T-helper 2 cell treated with Interferon-gamma antibody and Interleukin-4, amounts not matched to agents 5 μg/mL and 100 μg/mL, for 36 hours (primary cell): ENCODE measurements at places on chromosomes 7 and 10.

DNA sequence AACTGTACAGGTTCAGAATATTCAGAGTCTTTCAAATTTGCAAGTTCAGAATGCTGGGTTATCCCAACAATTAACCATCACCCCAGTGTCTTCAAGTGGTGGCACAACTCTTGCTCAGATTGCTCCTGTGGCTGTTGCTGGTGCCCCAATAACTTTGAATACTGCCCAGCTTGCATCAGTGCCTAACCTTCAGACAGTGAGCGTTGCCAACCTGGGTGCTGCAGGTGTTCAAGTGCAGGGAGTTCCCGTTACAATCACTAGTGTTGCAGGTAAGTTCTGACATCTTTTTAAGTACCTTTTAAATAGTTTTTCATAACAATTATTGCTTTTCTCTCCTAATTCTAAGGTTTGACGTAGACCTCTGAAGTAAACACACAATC is 2.7 kb downstream of the SP4 start:
- no peak for DNase-seq

- DNase-seq, result no peak
Observed at GRCh38 chr7:126780993-126781392, 471.7 kb downstream of the GRM8 start.

- no peak for DNase-seq
Observed at GRCh38 chr7:108254259-108254658, 124.1 kb upstream of the LAMB4 start.

DNA sequence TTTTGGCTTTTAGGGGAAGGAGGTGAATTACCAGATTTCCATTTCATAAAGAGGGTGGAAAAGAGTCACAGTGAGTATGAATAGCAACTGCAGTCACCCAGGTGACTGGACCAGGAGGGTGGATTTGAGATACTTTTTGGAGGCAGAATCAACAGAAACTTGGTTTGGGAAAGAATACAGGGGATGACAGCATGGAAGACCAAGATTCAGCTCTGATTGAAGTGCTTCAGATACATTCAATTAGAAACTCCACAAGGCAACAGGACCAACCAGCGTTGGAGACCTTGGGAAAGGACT is 83.0 kb downstream of the SGMS1 start:
- no peak for DNase-seq

GRCh38 chr10:63553473-63553872 is 32.3 kb downstream of the REEP3 start:
- no peak for DNase-seq

- no peak for DNase-seq
Observed at GRCh38 chr7:93977211-93977950, 26.8 kb downstream of the BET1 start.

- no peak for DNase-seq
Observed at GRCh38 chr10:86252079-86252478, 114.5 kb downstream of the GRID1 start.

DNA sequence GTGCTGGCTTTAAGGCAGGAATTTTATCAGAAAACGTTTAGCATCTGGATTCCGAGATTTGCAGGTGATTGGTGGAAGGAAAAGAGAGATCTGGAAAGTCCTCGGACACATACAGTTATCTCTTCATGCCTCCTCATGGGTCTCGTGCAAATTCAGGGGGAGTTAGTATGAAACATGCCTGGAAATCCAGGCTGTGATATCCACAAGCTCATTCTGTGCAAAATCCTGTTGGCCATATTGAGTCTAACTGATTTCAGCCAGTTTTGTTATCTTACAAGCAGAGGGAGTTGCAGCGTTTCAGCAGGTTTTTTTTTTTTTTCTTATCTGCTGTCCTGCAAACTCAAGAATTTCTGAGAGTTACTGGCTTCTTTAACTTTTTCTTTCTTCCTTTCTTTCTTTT is 411.5 kb downstream of the GALNT17 start:
- DNase-seq, result no peak

DNA sequence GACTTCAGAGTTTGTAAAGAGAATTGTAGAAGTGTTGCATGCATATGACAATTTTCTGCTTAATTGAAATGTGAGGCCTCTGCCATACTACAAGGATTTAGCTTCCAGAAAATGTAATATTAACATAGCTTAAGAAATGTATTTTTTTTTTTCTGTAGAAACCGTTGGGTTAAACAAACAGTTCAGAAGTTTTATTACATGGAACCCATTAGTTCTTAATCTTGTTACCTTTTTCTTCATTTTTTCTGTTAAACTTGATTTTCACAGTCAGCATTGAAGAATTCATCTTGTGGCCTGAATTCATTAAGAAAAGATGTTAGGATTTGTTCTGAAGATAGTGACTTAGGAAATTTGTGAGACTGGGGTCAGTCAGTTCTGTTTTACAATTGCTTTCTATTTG is 4.9 kb downstream of the PTEN start:
- no peak for DNase-seq

- DNase-seq, result no peak
Observed at GRCh38 chr10:89973326-89973725, 271.9 kb downstream of the KIF20B start.

DNA sequence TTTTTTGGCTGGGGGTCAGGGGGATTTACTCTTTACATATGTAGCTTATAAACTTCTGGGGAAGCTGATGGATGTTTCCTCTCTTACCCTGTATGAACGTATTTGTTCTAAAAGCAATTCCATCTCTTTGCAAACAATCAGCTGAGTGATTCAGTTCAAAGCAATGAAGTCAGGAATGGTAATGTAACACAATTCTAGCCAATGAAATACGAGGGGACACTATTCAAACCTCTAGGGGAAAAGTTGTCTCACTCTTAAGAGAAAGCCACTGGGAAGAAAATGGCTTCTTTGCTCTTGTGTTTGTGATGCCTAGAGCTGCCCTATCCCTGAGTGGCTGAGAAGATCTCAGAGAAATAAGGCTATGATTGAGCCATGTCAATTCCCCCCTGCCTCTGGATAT is 134.8 kb upstream of the SEMA3C start:
- no peak for DNase-seq

DNA sequence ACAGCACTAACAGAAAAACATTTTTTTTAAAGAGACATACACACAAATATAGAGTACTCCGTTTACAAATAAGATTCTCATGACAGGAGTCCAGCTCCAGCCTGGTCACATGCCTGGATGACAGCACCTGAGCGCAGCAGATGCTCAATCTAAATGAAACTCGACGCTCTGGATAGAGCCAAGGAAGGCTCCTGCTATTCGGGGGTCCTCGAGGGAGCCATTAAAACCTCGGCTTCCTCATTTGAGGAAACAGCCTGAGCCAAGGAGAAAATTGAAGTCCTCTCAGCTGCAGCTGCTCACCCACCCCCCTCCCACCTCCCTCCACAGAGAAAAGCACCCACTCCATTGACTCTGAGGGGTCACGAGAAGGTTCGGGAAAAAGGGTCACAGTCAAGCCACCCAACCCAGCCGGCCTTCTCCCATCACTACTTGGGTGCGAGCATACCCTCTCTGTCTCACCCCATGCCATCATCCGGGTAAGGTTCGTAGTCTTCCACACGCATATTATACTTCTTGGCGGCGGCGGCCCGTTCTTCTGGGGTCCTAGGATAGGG is 673 bp downstream of the NDUFB8 start:
- DNase-seq, result no peak

GRCh38 chr7:53744403-53744760 is 708.9 kb downstream of the POM121L12 start:
- DNase-seq, result no peak

GRCh38 chr10:25493122-25493893 is 318.5 kb downstream of the GPR158 start:
- DNase-seq, result no peak

GRCh38 chr10:63544418-63544817 is 23.2 kb downstream of the REEP3 start:
- DNase-seq, result no peak

GRCh38 chr10:34299105-34299611 is 515.9 kb downstream of the PARD3 start:
- no peak for DNase-seq

DNA sequence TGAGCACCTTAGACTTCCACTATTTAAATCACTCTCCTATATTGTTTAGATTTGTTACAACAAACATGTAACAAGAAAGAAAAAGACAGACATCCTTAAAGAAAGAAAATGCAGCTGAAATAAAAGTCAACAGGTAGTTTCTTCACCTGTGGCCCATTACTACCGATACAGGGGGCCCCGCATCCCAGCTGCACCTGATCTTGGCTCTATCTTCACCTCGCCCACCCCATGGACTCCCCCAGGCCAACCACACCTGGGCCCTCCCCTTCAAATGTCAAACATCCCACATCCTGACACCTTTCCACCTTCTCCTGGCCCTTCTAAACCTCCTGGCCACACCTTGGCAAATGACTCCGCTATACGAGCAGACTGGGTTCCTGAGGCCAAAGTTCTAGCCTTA is 7.0 kb downstream of the DDX56 start:
- DNase-seq, result no peak

DNA sequence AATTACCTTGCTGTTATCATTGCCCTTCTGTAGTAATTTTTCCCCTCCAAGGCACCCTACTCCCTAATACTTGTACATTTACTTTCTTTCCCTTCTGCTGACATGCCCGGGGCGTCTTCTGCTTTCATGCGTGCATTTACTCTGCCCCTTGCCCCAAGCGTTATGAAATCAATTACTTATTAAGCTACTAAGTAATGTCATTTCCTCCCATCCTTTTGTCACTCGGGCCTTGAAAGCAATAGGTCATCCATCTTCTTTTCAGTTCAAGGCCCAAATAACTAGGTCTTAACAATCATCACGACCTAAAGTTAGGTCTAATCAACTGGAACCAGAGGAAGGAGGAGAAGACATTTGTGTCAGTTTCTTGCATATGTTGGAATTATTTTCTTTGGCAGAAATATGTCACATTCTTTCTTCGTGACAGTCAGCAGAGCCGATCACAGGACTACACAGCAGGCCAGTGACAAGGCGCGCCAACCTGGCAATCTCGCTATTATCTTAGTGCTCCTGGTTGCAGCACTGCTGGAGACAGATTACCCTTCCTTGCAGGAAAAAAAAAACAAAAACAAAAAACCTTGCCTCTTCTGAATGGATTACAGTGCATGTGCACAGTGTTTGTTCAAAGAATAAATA is 179.2 kb downstream of the RELN start:
- DNase-seq, result no peak

GRCh38 chr7:115851291-115851690 is 179.3 kb downstream of the TFEC start:
- DNase-seq, result no peak

- DNase-seq, result peak; percentile 11
Observed at GRCh38 chr10:21989453-21990154, 13.9 kb downstream of the DNAJC1 start.

GRCh38 chr7:37054624-37055241 is 330.4 kb upstream of the AOAH start:
- no peak for DNase-seq

DNA sequence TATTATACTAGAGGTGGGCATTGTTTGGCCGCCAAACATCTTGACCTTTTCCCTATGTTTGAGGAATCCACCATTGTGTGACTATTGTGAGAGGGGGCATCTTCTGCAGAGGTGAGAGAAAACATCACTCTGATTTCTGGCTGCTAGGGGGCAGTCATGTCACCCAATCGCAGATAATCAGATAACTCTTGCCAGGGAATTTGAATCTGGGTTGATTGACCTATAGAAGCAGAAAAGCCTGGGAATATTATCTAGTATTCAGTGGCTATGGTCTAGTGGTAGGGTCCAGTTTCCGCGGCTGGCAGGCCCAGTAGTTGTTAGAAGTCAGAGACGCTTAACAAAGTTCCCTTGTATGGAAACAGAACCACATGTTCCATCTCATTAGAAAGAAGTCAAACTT is 808.5 kb downstream of the PHTF2 start:
- no peak for DNase-seq

GRCh38 chr7:152120210-152120609 is 94.7 kb downstream of the GALNT11 start:
- no peak for DNase-seq

DNA sequence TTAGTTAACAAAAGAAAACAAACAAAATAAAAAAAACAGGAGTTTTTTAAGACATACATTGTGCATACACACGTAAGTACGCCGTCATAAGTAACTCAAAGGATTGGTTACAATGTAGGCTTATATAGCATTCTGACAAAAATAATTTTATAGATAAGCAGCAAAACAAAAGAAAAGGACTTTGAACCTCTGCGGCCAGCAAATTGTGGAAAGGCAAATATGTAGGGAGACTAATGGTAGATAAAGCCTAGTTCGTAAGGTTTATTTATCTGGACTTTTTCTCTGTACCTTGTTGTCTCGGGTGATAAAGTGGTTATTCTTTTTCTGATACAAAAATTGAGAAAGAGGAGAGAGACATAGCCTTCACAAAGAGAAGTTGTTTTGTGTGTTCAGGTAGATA is 891.9 kb downstream of the CNTNAP2 start:
- no peak for DNase-seq

GRCh38 chr7:107109955-107110354 is 58.8 kb upstream of the HBP1 start:
- DNase-seq, result no peak

GRCh38 chr10:122968698-122969097 is 11.5 kb upstream of the PSTK start:
- no peak for DNase-seq

GRCh38 chr7:19099194-19099593 is 18.2 kb downstream of the TWIST1 start:
- DNase-seq, result no peak

GRCh38 chr10:32605787-32606186 is 159.8 kb downstream of the CCDC7 start:
- DNase-seq, result no peak

GRCh38 chr7:141393056-141393455 is 158.2 kb upstream of the AGK start:
- no peak for DNase-seq

DNA sequence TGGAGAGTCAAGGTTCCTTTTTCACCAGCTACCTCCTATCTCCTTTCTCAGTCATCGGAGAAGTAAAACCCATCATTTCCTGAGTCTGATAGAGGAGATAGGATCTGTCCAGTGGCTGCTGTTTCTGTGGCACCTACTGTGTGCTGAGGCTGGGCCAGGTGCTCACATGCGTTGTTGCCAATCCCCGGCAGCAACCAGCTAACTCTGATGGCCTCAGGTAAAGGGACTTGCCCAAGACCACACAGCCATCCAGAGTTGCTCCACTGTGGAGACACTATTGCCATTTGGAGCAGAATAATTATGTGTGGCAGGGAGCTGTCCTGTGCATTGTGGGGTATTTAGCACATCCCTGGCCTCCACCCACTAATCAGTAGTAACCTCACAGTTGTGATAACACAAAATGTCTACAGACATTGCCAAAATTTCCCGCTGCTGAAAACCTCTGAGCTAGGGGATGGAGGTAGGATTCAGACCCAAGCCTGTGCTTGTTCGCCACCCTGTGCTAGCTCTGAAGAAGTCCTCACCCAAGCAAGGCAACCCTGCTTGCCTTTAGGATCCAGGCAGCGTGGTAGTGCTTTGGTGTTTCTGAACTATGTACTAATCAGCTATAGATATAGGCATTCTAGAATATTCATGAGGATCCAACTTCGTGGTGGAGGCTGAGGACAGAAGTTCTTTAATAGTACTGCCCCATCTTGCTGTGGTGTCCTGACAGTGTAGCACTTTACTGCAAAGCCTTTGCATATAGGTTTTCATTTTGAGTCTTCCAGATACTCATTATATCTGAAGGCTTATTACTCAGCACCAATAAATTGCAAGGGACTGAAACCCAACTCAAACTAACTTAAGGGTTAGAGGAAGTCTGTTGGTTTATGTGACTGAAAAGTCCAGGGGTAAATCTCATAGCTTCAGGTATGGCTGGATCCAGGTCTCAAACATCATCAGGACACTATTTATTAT is 164.6 kb downstream of the GRK5 start:
- DNase-seq, result no peak
